Osteoblast (primary cell): ENCODE measurements at places on chromosomes 4 and X.

DNA sequence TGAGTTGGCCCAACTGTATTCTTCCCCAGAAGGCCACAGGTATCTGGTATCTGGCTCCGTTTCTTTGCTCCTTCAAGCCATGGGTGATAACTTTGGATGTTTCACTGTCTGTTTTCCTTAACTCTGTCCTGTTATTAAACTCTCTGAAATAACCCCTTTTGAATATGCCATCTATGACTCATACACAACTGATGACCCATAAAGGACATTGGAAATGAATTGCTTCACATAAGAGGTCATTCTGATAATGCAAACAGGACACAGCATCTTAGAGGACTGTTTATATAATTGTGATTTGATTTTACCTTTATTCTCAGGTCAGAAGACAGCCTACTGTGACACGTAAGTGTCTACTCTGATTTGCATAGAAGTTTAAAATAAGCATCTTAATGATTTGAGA is 227.7 kb downstream of the VEGFC start:
- H3K27me3 ChIP-seq: no peaks in the 10 kb centered on the region
- no peak for DNase-seq
- H3K4me1 ChIP-seq: peaks cover 5% of the 10 kb centered on the region
- no peak overlapping the region for H3K27ac ChIP-seq
- H3K4me3 ChIP-seq: no peak overlapping the region

- H3K27me3 ChIP-seq: no peaks in the 10 kb centered on the region
- no peak for DNase-seq
- no peak overlapping the region for H3K27ac ChIP-seq
- H3K4me1 ChIP-seq: peaks cover 6% of the 10 kb centered on the region
Observed at GRCh38 chr4:149891426-149891825, 75.8 kb upstream of the IQCM start.

DNA sequence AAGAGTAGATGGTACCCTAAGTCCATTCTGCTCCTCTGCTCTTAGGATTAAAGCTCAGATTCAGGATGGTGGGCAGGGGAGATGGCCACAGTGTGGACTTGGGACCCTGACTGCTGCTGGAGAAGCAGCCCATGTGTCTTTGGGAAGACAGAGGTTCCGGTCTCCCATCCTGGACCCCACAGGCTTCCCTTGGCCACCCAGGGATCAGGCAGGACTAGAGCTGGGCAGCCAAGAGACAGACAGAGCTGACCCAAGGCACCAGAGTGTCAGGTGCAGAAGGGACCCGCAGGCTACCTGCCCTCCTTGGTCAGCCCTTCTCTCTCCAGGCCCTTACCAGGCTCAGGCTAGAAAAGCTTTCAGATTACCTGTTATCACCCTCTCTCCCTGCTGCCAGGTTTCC is 25.7 kb upstream of the SHROOM4 start:
- H3K27ac ChIP-seq: no peak overlapping the region
- H3K36me3 ChIP-seq: no peaks in the 10 kb centered on the region
- no peaks in the 10 kb centered on the region for H3K4me1 ChIP-seq
- H3K4me3 ChIP-seq: no peak overlapping the region

DNA sequence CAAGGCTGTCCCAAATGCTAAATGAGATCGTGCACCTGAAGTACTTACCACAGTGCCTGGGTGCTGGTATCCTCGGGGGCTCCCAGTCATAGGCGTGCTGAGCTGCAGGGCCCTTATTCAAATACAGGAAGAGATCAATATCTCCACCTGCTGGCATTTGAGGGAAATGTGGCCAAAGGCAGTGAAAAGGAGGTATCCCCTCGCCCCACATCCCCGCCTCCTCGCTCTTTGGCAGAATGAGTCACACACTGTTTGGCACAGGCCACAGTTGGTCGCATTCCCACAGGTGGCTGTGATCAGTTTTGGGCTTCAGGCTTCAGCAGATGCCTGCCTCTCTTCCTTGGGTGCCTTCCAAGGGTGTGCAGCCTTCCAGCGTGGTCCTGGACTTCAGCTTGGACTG is 28.4 kb downstream of the ZNF185 start:
- no peak overlapping the region for H3K27ac ChIP-seq
- no peaks in the 10 kb centered on the region for H3K36me3 ChIP-seq
- peaks cover 3% of the 10 kb centered on the region for H3K27me3 ChIP-seq
- H3K4me1 ChIP-seq: no peaks in the 10 kb centered on the region
- peak; percentile 94 for DNase-seq
